HFFc6 (cell line): ENCODE measurements at places on chromosomes 7 and 10. TPM values are rescaled to one million over a fixed set of nuclear protein-coding genes. Genes with fewer than 3 reads are reported as not detected.
A peak's percentile ranks its signal among the peaks of the same experiment; 100 is the strongest.

Gene LEP
- not detected in 3 replicates for total RNA-seq

Gene C7orf33
- total RNA-seq, result not detected in 2 replicates

DNA sequence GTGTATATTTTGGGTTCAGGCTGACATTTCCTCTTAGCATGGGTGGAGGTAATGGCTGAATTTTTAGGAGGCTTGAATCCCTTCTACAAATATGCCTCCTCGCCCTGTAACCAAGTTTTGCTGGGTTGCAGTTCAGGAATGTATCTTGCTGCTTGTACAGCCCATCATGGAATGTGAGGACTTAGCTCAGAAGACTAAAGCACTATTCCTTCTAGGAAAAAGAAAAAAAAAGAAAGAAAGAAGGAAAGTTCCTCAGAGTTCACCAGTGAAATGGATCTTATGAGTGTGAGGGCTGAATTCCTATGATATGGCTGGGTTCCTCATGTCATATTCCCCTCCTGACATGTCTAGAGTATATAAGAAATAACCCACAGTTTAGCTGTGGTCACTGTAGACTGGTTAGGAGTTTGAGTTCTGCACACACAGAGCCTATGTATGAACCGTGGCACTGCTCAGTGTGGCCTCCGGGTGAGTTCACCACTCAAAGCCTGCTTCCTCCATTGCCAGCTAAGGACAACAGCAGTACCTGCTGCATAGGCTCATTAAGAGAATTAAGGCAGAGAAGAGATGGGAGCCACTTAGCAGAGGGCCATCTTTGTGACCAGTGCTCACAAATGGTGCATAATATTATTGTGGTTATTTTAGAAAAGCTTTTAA lies 114.0 kb downstream of the TACC2 start:
- peak; percentile 26 for DNase-seq

DNA sequence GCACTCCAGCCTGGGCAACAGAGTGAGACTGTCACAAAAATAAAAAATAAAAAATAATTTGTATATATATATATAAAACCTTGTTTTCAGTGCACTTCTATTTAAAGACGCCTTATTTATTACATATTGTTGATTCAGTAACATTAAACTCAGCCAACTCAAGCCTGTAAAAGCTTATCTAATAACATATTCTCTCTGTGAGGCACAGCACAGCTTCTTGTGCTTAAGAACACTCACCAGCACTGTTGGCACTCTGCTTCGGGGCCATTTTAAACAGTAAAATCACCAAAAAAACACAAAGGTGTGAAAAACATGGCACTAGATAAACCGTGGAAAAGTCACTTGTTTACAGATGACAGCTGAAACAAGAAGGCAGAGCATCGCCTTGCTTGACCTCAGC lies 89.0 kb upstream of the C10orf90 start:
- no peak for DNase-seq
